Cerebellar nuclear complex (tissue), 1 donor: ENCODE measurements at places on chromosomes 12 and 14.

- DNase-seq, result no peak
These were observed 11.4 kb downstream of the GNG2 start for GRCh38 chr14:51871846-51872245.

DNA sequence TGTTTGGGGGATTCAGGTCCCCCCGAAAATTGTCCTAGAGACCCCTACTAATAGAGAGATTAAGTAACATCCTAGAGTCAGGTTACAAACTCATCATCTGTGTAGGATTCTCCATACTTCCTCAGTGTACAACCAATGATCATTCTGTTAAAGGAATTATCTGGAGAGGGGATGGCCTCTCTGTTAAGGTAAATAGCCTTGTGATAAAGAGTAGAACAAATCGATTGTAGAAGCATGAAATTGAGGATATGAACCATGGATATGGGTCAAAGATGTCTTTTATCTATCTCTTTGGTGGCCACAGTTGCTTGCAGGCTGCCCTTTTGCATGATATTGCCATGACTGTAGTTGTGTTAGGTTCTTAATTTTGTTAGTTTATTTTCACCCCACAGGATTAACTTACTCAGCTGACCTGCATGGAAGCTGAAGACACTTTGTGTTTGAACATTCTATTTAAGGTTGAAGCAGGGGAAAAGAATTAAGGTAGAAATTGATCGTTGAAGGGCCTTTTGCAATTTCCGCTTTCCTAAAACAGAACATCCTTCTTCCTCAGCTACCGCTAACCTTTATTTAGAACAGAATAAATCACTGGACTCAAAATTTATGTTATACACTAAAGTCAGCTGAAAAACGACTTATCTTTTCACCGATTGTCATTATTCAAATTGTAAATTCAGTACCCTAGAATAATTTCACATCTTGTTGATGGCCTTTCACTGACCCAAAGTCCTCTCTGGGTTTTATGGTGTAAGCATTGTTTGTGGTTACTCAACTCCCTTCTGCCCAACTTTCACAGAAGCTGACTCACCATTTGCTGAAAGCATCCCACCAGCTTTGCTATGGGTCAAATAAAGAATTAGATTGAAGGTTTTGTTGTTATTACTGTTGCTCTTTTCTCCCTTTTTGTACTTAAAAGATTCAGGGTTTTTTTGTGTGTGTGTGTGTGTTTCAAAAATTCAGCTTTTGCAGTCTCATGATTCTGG is 52.3 kb downstream of the IRAK3 start:
- DNase-seq, result no peak

- no peak for DNase-seq
These were observed 45.3 kb downstream of the R3HDM2 start for GRCh38 chr12:57385586-57385985.

- DNase-seq, result no peak
These were observed 120.5 kb downstream of the GCH1 start for GRCh38 chr14:54781961-54782750.

DNA sequence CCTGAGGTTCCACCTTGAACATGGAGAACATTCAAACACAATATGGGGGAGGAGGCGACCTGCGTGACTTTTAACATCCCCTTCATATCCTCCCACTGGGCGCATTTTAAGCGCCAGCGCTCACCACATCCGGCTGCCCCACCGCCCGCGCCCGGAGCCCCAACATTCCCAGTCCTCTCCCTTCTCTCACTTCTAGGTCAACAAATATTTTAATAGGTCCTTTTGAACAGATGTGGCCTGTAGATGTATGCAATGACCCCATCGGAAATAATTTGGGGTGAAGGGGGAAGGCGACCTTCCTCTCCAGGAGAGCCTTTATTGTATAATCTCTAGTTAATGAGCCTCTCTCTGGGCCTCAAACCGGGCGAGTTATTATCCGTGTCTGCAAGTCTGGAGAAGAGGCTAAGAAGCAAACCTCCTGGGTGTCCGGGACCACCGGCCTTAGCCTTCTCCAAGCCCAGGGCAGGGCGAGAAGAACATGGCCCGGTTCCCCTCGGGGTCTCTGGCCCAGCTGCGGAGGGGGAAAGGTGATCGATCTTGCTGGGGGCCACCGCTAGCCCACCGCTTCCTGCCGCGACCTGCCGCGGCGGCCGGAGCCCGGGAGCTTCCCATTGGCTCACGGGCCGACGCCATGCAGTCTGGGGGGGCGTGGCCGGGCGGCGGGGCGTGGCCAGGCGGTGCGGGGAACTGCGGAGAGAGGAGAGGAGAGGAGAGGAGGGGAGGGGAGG is 83.2 kb upstream of the HMGA2 start:
- no peak for DNase-seq

GRCh38 chr14:103735815-103736545 is 20.4 kb downstream of the ZFYVE21 start:
- no peak for DNase-seq

DNA sequence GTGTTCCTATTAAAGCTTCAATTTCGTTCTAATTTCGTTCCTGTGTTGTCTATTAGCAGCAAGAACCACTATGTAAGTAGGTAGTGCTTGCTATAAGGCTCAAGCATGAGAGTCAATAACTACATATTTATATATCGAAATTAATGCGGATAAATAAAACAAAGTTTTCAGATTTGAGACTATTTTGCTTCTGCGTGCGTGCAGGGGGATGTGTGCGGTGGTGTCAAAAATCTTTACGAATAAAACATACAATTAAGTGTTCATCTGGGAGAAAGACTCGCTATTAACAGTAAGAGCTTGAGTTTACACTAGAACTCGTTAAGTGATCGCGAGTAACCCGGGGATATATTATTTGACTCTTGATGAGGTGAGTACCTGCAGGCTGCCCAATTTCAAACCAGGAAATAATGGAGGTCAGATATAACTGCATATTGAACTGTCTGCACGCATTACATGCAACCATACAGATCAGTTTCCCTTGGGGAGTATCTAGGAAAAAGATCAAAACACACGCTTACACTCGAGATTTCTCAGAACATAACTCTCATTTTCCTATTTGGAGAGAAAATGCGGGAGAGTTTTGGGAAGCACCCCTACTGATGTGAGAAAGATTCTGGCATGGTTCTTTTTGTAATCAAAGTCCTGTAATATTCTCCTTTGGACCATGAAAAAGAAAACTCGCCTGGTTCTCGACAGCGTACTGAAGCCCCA is 813 bp downstream of the TWF1 start:
- DNase-seq, result no peak

DNA sequence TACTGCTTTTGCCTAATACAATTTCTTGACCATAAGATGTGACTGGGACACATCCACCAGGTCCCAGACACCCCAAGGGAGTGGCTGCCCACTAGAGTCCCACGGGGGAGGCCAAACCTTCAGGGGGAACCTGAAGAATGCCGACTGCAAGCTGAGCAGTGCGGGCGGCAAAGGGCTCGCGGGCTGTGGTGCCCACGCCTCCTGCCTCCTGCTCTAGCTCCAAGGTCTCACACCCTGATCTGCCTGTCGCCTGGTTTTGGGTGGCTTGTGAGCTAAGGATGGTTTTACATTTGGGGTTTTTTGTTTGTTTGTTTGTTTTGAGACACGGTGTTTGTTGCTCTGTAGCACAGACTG is 75.2 kb downstream of the MOK start:
- DNase-seq, result no peak

DNA sequence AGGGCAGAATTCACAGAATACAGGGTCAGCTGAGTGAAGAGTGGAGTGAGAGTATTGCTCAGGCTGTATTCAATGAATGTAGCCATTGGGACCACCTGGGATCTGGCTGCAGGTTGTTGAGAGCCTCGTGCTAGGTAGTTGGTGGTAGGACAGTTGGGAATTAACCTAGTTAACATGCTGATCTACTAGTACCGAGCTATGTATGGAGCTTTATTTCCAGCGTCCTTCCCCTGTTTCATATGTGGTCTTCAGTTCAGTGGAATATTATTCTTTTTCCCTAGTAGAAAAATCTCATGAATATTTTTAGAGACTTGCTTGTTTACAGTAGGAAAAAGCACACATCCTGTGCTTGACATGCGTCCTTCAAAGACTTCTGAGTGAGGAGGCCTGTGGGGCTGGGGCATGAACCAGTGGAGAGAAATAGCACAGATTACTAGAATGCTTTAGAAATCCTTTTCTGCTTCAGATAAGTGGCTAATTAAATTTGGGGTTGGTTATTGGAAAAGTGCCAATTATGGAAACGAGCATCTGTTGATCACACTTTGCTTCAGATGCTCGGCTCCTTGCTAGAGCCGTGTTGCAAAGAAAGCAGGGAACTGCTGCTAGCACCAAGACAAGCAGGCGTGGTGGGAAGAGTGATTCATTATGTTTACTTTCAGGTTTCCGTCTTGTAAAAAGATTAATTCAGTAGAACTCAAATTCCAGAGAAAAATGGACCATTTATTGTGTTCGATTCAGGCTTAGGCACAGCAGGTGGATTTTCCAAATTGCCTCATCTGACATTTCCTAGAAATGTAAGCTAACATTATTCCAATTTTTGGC is 53.6 kb downstream of the ARF6 start:
- peak; percentile 34 for DNase-seq

GRCh38 chr12:87679251-87679650 is 349.9 kb downstream of the C12orf50 start:
- DNase-seq, result no peak

DNA sequence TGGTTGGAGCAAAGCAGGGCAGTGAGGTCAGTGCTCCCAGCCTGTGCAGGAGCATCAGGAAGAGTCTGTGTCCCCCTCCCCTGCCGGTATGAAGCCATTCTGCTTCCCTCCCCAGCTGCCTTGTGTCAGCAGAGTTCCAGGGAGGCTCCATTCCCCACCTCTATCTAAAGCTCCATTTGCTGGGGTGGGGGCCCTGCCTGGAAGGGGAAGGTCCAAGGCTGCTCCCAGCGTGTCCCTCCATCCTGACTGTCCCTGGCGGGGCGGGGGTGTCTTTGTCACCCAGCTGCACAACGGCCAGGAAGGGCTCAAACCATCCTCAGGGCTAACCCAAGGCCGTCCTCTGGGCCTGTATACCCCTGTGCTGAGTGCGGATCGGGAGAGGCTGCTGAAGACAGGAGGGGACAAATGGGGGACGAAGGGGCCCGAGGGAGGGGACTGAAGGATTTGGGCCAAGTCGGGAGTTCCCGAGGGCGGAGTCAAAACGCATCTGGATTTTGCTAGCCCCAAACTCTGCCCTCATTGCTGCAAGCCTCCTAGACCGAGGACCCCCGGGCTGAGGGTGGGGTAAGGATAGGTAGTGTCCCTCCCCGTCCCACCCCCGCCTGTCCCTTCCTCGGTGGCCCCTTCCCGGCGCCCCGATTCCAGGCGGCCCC is 748 bp upstream of the ACVRL1 start:
- DNase-seq, result no peak

DNA sequence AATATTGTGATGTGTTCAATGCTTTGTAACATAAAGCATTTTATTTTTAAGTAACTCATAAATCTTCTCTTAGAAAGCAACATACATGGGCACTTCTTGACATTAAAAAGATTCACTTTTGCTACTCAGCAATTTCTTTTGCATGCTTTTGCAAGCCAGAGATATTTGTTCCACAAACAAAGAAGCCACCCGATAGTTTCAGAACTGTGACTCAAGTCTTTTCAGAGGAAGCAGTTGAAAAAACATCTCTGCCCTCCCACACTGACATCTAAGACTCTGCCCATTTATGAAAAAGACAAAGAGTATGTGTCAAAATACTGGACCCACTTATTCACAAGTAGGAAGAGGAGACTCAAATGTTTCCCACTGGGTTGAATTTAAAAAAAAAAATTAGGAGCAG is 7.5 kb downstream of the APPL2 start:
- DNase-seq, result no peak

DNA sequence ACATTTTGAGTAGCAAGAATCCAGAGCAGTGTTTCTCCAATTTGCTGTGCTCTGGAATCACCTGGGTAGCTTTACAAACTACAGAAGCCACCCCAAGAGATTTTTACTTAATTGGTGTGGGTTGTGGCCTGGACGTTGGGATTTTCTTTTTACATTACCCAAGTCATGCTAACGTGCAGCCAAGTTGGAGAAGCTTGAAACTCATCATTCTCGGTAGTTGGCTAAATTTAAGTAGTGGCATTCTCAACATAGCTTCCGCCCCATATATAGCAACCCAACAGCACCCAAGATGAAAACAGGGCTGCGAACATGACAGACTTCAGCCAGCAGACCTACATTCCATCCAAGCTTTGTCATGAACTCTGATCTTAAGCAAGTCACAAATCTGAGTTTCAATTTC is 25.0 kb downstream of the DAD1 start:
- no peak for DNase-seq

DNA sequence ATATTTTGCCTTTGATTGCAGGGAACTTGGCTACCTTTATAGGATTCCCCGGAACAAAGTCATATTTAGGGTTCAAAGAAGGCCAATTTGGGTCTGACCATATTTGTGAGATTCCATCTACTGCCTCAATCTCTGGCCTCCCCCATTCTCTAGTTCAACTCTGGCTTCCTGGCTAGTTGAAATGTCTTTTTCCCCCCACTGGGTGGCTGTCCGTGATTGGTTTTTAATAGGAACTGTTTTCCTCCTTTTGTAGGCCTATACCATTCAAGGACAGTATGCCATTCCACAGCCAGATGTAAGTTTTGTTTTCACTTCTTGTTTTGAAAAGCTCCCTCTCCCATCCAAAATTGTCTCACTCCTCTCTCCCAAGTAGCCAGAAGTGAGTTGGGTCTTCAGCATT is 13.8 kb downstream of the PCBP2 start:
- no peak for DNase-seq

GRCh38 chr14:105881021-105881930 is 354.9 kb downstream of the TMEM121 start:
- DNase-seq, result no peak

DNA sequence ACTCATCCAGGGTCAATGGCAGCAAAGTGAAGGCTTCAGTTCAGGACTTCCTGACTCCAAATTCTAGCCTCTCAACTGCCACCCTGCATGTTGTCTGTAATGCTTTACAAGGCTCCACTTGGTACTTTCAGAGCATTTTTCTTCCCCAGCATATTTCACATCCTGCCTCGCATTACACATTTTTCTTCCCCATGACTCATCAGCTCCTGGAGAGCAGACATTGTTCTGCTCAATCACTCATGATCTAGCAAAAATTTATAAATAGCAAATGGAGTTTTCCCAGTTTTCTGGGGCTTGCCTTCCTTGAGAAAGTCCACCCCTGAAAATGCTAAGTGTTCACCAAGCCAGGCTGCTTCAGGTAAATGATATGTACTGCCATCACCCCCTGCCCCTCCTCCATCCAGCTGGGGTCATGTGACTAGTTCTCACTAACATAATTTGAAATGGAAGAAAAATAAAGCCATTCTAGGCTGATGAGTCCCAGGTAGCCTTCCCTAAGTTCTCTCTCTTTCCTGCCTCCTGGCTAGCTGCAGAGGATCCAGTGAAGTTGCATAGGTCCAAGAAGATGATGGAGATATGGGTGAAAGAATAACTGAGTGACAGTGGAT is 69.4 kb downstream of the ARMH4 start:
- no peak for DNase-seq

DNA sequence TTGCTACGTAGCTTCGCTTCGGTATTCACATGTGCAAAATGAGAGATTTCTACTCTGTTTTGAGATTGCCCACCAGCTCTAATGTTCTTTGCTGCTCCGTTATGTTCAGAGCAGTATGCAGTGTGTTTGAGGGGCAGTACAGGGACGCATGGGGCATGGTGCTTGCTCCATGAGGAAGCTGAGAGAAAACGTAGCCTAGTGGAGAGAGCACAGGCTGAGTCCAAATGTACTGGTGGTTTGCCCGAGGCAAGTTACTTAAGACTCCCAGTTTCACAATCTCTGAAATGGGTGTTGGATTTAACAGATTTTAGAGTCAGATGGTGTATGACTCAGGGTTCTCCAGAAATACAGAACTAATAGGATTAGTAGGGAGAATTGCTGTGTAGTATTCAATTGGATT is 310.5 kb downstream of the ETNK1 start:
- DNase-seq, result no peak
